ENCODE measurements at places on chromosomes 5 and 9.
A peak's percentile ranks its signal among the peaks of the same experiment; 100 is the strongest.

DNA sequence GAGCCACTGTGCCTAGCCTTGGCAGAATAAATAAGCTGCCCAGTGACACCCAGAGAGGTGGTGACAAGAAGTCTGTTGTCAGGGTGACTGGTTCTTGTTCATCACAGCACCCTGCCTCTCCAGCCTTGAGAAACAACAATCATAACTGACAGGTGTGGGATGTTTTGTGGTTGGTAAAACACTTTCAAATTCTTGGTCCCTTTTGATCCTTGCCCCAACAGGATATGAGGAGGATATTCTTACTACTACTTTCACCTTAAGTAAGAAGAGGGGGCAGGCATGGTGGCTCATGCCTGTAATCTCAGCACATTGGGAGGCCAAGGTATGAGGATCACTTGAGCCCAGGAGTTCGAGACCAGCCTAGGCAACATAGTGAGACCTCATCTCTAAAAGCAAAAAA lies 14.2 kb upstream of the FRRS1L start:
- DNase-seq: peak; percentile 41

GRCh38 chr9:125375820-125376219 lies 114.2 kb downstream of the GAPVD1 start:
- DNase-seq: no peak

DNA sequence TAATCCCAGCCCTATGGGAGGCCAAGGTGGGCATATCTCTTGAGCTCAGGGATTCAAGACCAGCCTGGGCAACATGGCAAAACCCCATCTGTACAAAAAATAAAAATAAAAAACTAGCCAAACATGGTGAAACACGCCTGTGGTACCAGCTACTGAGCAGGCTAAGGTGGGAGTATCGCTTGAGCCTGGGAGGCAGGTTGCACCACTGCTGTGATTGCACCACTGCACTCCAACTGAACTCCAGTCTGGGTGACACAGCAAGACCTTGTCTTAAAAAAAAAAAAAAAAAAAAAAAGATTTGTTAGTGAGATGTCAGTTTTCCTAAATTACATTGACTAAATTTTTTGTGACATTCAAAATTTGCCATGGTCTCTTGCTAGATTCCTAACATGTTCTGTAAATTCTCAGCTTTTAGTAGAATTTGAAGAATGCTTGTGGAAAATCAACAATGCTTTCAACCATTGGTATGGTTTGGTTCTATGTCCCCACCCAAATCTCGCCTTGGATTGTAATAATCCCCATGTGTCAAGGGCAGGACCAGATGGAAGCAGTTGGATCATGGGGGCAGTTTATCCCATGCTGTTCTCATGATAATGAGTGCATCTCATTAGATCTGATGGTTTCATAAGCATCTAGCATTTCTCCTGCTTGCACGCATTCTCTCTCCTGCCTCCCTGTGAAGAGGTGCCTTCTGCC lies 236.1 kb downstream of the ARRDC3 start:
- DNase-seq: no peak

GRCh38 chr5:58294598-58295305 lies 165.1 kb downstream of the PLK2 start:
- no peak for DNase-seq

DNA sequence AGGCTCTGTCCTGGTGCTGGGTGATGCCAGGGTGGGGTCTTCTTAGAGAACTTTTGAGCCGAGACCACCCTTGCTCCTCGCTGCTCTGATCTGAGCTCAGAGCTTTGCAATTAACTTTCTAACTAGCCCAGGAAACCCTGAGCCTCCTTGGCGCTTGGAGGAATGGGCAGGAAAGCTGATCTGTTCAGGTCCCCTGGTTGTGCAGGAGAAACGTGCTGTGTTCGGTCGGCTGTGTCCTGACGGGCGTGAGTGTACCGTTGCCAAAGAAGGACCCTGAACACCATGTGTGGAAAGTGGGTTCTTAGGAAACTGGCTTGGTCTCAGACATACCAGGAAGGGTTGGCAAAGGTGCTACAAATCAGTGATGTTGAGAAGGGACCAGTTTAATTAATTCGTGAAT lies 1.8 kb downstream of the TCF7 start:
- no peak for DNase-seq

DNA sequence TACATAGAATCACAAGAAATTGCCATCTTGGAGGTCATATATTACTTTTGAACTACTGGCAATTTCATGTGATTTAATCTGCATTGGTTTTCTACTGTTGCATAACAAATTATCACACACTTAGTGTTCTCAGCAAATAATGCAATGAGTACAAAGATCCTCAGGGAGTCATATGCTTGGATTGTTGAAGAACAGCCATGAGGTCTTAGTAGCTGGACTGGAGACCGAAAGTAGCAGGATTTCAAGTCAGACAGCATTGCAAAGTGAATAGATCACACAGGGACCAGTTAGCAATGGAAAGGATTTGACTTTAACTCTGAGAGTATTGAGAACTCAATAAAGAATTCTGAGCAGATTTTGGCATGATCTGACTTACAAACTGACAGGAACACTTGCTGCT lies 32.2 kb upstream of the FRMD3 start:
- no peak for DNase-seq

DNA sequence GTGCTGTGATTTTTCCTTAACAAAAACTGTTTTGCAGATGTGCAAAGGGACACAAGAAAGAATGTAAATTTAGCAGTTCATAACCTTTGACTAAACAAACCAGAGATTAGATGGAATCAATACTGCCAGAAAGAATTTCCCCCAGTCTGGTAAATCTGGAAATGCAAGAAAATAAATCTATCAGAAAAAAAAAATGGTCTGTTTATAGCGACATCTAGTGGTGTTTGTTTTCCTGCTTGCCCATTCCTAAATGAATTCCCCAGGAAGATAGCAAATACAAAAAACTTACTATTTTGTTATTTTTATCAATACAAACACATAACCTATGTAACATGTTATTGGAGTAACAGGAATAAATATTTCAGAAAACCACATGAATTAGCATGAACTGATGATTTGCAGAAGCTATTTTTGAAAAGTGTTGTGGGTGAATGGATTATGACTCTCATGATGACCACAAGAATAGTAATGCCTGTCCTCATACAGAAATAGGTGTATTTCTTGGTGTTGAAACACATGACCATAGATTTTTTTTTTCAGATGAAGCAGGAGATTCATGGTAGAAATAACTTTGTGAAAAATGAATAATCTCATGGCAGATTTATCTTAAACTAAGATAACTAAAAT lies 1703.8 kb downstream of the MAT2B start:
- DNase-seq: no peak

DNA sequence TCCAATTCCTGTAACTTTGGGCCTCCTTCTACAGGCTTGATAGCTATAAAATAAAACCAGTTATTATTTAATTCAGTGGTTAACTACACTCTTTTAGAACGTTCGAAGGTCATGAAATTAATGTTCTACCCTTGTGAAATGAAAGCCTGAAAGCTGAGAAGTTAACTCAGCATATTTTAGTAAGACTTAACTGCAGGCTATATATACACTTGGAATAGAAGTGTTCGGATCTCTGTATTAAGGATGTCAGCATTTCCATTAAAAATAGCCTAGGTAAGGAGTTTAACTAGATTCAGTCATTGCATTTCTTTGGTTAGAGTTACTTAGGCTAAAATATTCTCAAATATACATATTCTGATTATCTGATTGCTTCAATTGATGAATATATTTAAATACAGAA lies 229.2 kb downstream of the MRPS30 start:
- no peak for DNase-seq

DNA sequence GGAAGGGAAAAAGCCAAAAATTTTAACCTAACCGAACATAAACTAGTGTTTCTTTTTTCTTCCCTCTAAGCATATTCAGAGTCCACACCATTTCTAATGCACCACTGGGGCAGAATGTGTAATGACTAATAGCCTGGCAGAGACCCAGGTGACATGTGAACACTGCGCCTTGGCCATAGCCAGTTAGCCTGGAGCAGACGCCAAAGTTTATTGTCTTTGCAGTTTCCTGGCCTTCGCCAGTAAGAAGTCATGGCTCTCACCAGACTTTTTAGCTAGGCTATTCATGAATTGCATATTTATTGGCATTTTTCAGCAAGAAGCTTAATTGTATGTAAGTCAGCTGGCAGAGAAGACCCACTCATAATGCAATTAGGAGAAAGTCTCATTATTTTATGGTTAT lies 182.8 kb upstream of the SLC27A6 start:
- DNase-seq: no peak

DNA sequence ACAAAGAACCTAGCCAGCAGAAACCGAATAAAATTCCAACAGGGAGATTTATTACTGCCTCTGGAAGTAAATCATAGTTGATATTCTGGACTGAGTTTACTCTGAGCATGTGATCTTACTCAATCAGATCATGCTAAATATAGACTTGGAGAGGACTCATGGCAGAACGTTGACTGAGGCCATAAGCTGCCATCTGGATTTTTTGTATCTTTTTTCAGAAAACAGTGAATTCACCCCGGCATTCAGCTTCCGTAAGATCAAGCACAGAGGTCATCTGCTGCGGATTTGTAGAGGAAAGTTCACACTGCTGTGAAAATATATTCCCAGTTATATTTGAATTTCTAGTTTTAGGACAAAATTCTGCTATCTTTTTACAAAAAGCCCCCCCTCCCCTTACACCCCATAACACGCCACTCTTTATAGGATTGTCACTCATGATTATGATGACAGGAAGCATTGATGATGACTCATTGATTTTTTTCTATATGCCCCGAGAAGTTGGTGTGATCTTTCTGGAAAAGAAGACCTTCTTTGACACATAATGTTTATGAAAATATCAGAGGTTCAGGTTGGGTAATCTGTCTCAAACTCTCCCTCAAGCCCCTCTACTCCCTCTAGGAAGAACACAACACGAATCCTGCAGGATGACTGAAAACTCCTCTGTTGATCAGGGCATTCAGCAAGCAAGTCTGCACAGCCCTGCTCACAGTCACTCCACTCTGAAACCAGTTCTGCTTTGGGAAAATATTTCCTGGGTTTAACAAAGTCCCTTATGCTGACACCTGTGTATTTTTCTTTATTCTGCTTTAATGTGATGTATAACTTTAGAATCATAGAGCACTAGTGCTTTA lies 70.8 kb downstream of the NXNL2 start:
- DNase-seq: no peak

- no peak for DNase-seq
These were observed 42.4 kb upstream of the MACIR start for GRCh38 chr5:103216137-103216536.

DNA sequence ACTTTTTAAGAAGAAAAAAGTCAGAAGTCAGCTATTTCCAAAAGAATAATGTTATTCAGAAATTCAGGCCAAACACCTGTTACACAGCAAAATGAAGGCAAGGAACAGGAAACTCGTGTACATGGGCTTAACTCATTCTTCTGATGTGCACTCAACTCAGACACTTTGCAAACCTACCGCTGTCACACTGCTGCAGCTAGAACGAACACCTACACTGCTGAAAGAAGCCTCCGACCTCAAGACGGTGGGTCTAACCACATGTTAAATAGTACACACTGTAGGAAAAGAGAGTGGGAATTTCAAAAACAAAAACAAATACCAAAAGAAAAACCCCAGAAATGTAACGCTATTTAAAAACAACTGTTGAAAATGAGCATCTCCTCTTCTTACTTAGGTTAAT lies 384.5 kb downstream of the IRX1 start:
- DNase-seq: no peak

DNA sequence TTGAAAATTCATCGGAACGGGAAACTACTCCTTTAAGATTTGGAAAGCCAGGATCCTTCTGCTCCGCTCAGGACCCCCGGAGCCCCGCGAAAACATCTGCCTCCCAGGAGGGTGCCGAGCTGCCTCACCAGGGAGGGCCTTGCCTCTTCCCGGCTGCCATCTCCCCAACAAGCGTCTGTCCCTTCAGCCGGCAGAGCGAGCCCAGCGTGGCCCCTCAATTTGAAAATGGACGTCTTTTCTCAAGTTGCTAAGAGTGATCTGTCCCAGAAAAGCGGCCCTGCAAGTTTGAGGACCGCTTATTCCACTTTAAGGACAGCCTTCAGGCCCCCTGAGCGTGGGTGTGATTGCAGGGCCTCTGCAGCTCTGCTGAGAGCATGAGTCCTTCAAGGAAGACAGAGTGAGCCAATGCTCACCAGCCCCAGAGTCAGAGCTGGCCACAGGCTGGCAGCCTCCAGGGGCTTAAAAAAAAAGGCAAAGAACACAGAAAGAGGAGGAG lies 101.3 kb downstream of the PHF2 start:
- DNase-seq: peak; percentile 0

DNA sequence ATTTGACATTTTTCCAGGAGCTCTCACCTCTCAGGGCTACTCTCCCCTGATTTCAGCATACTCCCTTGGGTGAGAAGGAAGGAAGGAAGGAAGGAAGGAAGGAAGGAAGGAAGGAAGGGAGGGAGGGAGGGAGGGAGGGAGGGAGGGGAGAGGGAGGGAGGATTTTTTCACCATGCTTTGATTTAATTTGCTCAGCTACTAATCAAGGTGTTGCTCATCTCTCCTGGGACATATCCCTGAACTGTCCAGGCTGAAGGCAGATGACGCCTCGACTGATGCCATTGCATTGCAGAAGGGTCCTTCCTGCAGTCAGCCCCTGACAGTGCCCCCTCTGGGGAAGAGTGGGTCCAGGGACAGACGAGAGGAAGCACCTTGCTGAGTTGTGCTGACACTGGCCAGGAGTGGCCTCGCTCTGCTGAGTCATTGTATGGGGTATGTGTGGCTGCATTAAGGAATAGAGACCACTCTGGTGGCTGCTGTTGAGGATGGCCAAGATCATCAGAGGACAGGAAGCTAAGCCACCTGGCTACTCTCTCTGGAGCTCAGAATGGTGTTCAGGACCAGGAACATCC lies 43.6 kb upstream of the CRB2 start:
- no peak for DNase-seq

GRCh38 chr5:136638084-136638483 lies 272.7 kb upstream of the TRPC7 start:
- DNase-seq: no peak

- DNase-seq: peak; percentile 31
These were observed 92.1 kb downstream of the LMNB1 start for GRCh38 chr5:126869005-126869451.

DNA sequence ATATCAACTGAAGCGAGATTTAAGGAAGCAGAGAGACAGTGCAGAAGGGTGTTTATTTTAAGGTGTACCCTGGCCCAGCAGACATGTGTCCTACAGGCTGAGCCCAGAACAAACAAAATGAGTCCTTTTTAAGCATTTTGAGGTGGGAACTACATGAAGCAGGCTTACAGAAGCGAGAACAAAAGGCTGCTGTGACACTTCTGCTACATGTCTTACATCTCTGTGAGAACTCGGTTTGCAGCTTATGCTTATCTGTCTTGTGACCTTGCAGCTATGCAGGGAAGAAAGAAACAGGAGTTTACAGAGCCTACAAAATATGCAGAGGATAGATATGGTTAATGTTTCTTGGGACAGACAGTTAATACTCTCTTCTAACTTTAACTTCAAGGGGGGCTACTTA lies 295.9 kb downstream of the CEMIP2 start:
- DNase-seq: no peak

DNA sequence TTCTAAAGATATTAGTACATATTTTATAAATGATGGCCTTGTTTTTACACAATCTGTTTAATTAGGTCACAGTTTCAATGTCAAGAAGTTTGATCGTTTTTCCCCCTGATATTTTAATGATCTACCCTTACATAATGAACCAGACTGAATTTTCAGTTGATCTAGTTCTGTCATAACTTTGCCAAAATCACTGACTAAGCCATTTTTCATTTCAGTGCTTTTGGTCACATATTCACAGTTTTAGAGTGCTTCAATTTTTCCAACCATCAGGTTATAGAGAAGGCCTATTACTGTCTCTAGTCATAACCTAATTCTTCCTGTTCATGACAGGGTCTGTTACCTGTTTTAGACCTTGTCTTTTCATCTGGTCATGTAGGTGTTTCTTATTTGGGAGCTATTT lies 577.9 kb upstream of the PTPRD start:
- DNase-seq: no peak

- no peak for DNase-seq
These were observed 8.2 kb upstream of the FST start for GRCh38 chr5:53472279-53472678.
